H1 (cell line): ENCODE measurements at places on chromosomes 4 and X. TPM values are rescaled to one million over a fixed set of nuclear protein-coding genes. Genes with fewer than 3 reads are reported as not detected.

The STBD1 gene
- 1.4 and 1.7 TPM in 2 replicates for total RNA-seq

The GAGE12H gene
- total RNA-seq, result not detected in 2 replicates

DNA sequence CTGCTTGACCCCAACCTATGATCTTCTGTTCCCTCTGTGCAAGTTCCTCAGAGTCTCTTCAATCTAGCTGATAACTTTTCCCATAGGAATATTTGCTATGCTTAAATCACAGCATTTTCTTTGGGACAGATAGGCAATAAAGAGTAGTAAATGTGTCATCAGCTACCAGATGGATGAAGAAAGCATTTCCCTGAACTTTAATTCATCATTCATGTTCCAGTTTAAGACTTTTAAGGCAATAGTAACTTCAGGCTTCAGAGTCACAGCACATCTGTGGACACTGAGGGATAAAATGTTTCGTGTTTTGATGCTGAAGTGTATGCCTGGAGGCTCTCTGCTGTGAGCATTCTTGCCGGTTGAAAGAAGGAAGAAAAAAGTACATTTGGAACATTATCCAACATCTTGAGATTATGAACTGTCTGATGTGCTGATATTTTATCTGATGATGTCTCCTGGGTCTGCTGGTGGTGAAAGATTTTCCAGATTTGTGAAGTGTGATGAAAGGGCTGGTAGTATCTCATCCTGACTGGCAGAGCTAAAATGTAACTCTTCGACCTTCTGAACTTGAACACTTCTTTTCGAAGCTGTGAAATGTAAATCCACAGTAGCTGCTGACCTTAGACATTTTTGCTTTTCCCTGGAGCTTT, 133.7 kb downstream of the DCLK2 start:
- no peak for DNase-seq

DNA sequence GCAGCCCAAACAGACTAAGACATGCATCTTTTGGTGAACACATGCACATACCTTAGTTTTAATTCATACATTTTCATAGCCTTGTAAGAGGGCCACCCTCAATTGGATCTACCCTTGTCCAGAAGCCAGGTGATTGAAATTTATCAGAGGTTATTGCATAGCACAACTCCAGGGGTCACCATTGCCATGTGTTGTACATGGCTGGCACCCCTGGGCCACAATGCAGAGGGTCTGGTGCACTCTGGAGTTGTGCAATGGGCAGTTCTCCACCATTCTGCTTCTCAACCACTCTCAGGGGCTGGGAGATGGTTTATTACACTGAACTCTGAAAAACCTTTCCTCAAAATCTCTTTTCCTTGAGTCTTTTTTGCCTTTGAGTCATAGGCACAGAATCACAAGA, 184.4 kb upstream of the CXorf66 start:
- DNase-seq, result no peak

DNA sequence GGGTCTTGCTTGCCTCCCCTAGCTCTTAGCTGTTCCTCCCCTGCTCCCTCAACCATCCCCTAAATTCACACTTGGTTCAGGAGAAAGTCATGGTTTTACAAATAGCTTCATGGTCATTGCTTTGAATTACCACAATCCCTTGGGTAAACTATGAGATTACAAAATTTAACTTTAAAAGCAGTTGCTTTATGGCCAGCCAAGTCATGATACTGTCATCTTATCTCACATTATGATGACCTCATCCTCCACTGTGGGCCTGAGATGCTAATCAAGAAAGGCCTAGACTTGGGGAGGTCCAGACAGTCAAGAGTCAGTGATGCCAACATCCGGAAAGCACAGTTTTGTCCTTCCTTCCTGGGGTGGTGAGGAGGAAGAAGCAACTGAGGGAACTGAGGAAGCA, 10.5 kb upstream of the FGF16 start:
- DNase-seq, result no peak

DNA sequence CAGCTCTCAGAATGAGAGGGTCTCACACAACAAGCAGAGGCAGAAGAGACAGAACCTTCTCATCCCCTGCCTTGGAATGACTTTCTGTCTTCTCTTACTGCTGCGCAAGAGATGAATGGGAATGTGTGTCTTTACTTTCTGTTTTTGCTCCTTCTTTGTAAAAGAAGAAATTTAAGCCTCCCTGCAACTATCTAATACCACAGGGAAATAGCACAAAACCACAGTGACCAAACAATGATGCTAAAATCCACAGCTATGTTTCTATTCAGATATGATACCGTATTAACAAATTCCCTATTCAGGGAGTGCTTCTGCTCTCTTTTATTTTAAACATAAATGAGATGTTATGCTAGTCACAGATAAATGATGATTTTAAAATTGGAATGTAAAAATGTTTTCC, 173.8 kb upstream of the RAI2 start:
- no peak for DNase-seq

DNA sequence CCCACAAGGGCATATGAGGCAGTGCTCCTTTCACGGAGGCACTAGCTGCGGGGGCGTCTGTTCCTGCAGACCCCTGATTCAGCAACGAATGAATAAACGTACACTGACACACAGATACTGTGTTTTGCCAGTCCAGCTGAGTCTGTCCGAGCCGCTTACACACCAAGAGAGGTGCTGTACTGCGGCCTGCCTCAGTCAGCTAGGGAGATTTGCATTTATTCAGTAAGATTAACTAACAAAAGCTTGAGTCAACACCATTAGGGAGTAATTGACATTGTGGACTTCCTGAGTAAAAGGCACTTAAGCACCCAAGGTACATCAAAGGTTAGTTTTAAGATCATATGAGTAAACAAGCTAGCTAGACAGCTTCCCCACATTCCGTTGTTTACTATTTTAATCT, 31.0 kb upstream of the BEX4 start:
- DNase-seq, result no peak

GRCh38 chr4:98935633-98936032, 6.7 kb upstream of the EIF4E start:
- no peak for DNase-seq

DNA sequence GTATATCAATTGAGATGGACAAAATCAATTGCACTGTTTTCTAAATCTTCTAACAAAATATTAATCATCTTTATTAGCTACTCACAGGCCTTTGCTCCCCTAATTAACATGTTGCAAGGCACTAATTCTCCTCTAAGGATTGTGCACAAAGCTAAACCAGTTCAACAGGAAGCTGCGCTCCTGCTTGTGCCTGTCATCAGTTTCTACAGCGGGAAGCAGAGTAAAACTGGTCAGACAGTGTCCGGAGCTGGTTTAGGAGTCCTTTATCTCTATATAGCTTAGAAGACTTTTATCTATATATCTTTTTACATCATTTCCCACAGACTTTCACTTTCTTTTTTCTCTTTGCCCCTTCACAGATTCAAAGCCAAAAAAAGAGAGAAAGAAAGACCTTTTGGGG, 79.1 kb downstream of the ELOVL6 start:
- DNase-seq, result no peak

- no peak for DNase-seq
These were observed 993 bp downstream of the EVC2 start for GRCh38 chr4:5707366-5707765.

- DNase-seq, result no peak
These were observed 516 bp upstream of the ZIC3 start for GRCh38 chrX:137565318-137565904.

- no peak for DNase-seq
These were observed 24.2 kb downstream of the AMMECR1 start for GRCh38 chrX:110293658-110294057.

DNA sequence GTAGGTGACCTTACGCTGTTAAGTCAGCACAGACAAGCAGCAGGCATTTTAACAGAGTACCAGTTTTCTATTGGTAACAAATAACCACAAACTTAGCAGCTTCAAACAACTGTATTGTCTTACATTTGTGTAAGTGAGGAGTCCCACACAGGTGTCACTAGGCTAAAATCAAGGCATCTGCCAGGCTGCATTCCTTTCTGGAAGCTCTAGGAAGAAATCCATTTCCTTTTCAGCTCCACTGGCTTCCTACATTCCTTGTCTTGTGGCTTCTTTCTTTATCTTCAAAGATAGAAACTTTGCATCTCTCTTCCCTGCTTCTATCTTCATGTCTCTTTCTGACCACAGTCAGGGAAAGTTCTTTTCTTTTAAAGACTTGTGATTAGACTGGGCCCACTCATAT, 139.9 kb downstream of the TMEM144 start:
- no peak for DNase-seq

- no peak for DNase-seq
These were observed 317.7 kb upstream of the NOCT start for GRCh38 chr4:138697851-138698250.

The WDR13 gene
- total RNA-seq, result 19.4 and 19.7 TPM in 2 replicates

DNA sequence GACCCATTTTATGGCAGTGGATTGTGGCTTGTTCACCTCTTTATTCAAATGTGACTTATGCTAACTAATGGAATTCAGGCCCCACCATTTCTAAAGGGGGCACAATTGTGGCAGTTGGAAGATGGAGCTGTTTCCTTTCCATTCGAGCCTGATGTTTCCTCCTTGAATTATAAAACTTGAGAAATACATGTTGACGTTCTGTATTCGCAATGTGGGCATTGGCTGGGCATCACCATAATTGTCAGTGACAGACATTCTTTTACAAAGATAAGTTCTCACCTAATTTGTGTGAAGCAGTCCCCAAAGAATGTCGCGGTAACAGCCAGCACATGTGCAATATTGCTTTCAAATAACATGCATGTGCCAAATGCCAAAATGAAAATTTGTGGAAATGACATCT, 1070.2 kb upstream of the TENM3 start:
- no peak for DNase-seq

GRCh38 chr4:58776627-58777026, 1666.4 kb upstream of the IGFBP7 start:
- no peak for DNase-seq

GRCh38 chrX:123835661-123836371, 24.0 kb upstream of the XIAP start:
- DNase-seq, result no peak

DNA sequence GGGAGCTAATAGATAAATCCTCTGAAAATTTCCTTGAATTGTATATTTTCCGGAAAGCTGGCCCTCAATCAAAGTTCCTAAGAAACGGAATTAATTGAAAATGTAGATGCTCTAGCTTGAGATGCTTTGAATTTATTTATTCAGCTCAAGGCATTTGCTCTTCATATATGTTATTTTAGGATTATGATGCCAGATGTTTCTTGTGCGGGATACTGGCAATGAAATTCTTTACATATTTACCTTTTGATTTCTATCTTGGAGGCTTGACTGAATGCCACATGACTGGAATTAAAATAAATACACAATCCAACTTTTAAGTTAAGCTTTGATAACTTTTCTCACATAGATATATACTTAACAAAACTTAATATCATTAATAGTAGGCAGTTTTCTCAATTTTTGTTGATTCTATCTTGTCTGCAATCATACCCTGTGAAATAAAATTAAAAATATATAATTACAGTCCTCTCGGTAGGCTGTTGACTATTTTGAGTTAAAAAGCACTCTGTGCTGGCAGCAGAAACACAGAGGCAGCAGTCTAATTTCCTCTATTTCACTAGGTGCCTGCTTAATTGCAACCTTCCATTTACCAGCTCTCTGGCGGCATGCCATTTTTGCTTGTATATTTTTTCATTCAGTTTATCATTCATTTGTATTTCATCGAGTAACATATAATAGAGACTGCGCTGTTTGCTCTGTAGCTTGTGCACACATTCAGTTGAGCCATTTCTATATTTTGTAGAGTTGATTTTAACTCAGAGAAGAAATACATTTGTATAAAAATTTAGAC, 991.5 kb downstream of the ADGRL3 start:
- DNase-seq, result no peak

The SMIM31 gene
- not detected in 2 replicates for total RNA-seq

GRCh38 chrX:119539872-119540271, 25.3 kb downstream of the STEEP1 start:
- DNase-seq, result no peak
